ENCODE measurements at places on chromosomes 3 and 15.
A peak's percentile ranks its signal among the peaks of the same experiment; 100 is the strongest.

GRCh38 chr3:160953686-160954085 lies 151.5 kb downstream of the B3GALNT1 start:
- no peak for DNase-seq

DNA sequence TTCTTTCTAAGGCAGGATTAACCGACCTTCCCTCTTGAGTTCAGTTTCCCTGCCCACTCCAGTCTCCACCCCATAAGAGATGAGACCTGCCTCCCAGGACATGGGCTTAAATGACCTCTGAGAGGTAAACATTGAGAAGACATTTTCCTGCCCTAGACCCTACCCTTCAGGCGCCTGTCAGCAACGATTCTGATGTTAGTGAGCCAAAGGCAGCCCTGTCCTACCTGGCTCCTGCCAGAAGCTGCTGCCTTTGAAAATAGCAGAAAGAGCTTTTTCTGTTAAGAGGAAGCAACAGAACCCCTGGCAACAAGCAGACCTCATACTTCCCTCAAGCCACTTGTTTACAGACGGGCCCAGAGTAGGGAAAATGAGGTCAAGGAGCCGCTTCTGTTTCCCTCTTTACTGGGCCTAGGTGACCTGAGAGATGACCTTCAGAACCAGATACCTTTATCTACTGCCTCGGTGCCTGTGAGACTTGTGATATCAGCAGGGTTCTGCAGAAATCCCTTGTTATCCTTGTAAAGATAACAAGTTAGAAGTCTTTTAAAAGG lies 52.0 kb downstream of the CD200R1L start:
- no peak for DNase-seq

DNA sequence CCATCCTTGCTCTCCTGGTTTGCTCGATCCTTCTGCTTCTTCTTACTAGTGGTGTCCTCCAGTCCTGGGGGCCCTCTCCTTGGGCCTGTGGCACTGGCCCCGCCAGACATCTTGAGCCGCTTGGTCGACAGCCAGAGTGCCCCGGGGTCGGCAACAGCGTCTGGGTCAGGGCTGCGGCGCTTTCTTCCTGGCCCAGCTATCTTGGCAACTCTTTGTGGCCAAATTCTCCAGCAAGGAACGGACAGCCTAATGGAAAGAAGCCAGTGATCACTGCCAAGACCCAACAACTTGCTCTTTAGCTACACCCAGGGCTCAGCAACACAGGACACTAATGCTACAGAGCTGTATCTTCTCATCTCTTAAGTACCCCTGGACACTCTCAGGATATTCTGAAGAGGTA lies 1.6 kb downstream of the USP19 start:
- DNase-seq: no peak

- no peak for DNase-seq
These were observed 62.7 kb downstream of the SNRK start for GRCh38 chr3:43348852-43349574.

DNA sequence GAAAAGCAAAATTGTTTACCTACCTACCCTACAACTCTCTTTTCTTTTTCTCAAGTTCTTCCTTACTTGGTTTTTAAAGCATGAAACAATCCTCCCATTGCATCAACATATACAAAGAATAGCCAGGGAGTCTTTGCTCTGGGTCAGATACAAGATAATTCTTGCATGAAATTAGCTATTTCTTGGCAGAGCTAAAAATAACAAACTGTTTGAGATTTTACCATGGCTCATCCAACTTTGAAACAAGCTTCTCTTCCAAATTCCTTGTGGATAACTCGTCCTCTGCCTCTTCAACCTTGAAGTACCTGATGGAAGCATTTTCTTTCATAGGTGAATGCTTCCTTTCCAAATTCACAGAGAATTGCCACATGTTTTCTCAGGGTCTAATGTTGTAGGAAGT lies 9.2 kb upstream of the CBLB start:
- DNase-seq: no peak

DNA sequence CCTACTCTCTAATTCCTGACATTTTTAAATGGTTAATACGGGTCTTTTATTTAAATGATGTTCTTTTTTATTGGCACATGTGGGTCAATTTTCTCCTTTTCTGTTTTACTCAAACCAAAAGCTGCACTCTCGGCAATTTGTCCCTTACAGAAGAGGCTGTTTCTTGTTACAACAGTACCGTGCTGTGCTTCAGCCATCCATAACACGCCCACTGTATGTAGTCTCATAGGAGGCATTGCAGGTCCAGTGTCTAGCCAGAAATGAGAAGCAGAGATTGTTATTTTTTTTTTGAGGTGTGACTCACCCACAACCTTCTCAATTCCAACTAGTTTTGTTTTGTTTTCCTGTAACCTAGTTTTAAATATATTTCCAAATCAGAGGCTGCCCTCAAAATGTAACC lies 164.6 kb downstream of the GMNC start:
- no peak for DNase-seq

DNA sequence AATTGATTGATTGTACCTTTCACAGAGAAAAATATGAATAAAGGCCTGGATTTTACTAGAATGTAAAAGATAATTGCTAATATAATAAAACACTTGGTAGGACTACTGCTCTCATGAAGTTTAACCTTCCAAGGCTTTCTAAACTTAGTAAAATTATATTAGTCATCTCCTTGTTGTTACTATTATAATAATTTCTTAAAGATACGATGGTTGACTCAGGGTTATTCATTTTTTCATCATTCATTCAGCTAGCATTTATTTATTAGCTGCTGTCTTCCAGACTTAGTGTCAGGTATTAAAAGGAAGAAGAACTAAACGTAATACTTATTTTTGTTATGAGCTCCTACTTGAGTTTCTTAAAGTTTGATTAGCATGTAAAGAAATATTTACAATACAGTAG lies 771.6 kb upstream of the NR2F2 start:
- no peak for DNase-seq

GRCh38 chr15:68339481-68339880 lies 61.9 kb downstream of the FEM1B start:
- DNase-seq: no peak

DNA sequence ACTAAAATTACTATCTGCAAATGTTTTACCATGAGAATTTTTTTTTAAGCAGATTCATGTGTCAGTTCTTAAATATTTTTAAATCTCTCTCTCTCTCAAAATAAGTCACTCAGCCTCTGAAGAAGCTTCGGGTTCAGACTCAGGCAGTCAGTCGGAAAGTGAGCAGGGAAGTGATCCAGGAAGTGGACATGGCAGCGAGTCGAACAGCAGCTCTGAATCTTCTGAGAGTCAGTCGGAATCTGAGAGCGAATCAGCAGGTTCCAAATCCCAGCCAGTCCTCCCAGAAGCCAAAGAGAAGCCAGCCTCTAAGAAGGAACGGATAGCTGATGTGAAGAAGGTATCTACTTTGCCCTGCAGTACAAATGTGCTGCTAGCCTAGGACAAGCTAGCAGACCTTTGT lies 24.1 kb downstream of the CHD2 start:
- DNase-seq: no peak

- DNase-seq: no peak
These were observed 3.6 kb upstream of the STARD5 start for GRCh38 chr15:81327516-81327915.

GRCh38 chr15:63891079-63891767 lies 57.5 kb upstream of the HERC1 start:
- DNase-seq: peak; percentile 77

DNA sequence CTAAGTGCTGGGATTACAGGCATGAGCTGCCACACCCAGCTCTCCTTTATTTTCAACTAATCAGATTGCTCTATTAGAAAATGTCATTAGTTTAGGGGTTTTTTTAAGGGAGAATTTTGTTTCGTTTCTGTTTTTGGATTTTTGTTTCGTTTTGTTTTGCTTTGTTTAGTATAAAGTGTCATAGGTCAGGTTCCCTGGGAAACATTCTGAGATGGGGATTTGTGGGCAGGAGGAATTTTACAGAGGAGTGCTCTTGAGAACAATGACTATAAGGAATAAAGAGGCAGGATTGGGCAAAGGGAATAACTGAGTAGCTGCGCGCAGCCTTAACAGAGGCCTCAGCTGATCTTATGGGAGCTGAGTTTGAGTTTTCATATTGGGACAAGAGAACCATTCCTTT lies 86.8 kb upstream of the NR2F2 start:
- DNase-seq: no peak

DNA sequence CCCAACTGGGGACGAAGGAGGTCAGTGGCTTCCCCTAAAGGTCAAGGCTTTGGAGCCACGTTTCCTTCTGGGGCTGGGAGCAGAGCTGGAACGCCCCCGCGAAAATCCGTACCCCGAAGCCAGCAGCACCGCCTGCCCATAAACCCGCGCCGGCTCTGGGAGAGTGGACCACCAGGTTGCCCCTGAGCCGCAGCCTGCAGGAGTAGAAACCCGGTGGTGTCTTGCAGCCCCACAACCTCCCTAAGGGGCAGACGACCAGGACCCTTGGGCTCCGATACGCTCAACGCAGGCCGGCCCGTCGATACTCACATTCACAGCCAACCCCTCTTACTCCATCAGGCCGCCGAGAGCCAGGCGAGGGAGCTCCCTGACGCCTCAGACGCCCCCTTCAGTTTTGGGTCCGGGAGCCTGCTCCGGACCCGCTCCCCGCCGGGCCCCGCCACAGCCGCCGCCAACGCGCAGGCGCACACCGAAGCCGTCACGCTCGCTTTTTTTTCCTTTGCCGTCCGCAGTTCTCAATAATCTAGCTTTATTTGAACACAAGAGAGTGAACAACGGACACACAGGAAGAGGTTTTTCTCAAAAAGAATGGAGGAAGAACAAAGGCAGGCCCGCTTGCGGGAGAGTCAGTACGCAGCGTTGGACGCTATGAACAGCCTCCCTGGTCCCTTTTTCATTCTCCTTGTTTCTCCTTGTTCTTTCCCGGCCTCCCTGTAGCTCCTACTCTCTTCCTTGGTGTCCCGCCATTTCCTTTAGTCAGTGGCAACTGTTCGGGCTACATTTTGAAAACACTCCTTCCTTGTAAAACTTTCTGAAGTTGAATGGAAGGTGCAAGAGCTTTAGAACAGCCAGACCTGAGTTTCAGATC lies at the start of gene ZNF106:
Gene ZNF106 (minus strand): TSS at position 471 of the 868 bp plus-strand sequence. CDS start 18,852 bp downstream, outside the sequence.
- DNase-seq: peak; percentile 93
